ENCODE measurements at places on chromosomes 5 and 9.
A peak's percentile ranks its signal among the peaks of the same experiment; 100 is the strongest.

- peak; percentile 92 for DNase-seq
Measured at GRCh38 chr5:124583469-124584350, 162.7 kb downstream of the ZNF608 start.

- no peak for DNase-seq
Measured at GRCh38 chr9:33289936-33290246, 425 bp upstream of the NFX1 start.

- DNase-seq: no peak
Measured at GRCh38 chr5:32143617-32144377, 30.3 kb downstream of the GOLPH3 start.

- DNase-seq: no peak
Measured at GRCh38 chr5:111848476-111848875, 91.5 kb upstream of the NREP start.

DNA sequence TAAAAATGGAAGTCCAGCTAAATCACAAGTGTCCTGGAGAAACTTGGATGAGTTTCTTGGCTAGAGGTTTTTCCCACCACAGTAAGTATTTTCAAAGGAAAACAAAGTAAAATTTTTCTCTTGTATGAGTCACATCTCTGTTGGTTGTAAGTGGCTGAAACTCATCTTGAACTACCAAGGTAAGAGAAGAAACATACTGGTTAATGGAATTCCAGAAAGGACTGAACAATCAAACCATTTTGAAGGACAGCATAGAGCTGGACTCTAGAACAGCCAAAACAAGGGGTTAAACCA lies 102.8 kb upstream of the CDKN2B start:
- DNase-seq: peak; percentile 89

DNA sequence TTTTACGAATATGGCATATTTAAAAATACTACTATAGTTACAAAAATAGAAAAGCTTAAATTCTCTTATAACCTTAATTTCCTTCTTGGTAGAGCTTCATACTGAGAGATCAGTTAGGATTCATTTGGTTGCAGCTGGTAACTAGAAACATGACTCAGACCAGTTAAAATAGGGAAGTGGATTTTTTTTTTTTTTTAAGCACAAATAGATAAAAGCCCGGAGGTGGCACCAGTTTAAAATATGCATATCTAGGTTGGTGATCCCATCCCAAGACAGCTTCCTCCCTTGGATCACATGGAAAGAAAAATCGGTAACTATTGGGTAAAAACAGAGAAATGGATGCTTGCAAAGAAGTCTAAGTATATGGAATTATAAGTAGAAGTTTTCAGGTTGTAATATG lies 1634.3 kb downstream of the MAT2B start:
- DNase-seq: no peak

- DNase-seq: peak; percentile 92
Measured at GRCh38 chr5:105931881-105932421, 1738.8 kb downstream of the EFNA5 start.

GRCh38 chr5:148221508-148221907 lies 16.8 kb upstream of the MARCOL start:
- no peak for DNase-seq

DNA sequence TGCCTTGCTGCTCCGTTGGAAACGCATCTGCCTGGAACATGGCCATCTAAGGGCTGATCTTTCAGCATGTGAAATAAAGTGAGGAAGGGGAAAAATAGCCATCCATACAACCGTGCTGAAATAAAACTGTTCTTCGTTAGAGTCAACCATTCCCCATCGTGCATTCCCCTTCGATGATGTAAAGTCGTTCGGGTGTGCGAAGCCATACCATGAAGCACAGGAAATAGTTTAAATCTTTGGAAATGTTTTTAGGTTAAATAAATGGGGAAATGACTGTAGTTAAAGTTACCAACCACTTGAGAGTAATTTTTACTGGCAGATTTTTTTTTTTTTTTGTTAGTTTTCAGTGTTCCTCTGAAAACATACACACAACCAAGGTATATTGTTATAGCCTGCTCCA lies 302.5 kb downstream of the SH3GL2 start:
- DNase-seq: no peak

GRCh38 chr9:97572196-97572891 lies 60.8 kb downstream of the TSTD2 start:
- DNase-seq: no peak

DNA sequence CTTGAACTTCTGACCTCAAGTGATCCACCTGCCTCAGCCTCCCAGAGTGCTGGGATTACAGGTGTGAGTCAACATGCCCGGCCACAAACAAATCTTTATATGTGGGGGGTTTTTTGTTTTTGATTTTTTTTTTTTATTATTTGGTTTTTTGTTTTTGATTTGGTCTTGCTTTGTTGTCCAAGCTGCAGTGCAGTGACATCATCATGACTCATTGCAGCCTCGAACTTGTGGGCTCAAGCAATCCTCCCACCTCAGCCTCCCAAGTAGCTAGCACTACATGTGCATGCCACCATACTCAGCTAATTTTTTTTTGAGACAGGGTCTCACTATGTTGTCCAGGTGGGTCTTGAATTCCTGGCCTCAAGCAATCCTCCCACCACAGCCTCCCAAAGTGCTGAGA lies 42.4 kb downstream of the ALDH7A1 start:
- DNase-seq: peak; percentile 8

DNA sequence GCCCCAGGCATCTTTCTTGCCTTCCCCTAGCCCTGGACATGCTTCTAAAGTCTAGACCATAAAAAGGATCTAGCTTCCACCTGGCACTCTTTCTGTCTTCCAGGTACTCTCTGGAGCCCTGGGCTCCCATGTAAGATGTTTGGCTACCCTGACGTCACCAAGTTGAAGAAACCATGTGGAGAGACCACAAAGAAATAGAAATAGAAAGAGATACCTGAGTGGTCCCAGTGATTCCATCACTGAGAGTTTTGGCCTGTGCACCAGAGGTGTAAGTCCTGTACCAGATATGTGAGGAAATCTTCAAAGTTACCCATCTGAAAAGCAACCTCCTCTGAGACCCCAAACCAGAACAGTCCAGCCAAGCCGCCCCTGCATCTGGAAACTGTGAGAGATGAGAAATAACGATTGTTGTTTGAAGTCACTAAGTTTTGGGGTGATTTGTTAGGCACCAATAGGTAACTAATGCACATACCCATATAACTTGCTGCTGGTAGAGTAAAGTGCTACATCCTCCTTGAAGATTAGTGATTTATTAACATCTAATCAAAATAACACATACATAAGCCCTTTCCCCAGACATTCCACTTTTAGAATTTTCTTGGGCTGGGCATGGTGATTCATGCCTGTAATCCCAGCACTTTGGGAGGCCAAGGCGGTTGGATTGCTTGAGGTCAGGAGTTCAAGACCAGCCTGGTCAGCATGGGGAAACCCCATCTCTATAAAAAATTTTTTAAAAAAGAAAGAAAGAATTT lies 85.7 kb upstream of the LHFPL2 start:
- DNase-seq: no peak

DNA sequence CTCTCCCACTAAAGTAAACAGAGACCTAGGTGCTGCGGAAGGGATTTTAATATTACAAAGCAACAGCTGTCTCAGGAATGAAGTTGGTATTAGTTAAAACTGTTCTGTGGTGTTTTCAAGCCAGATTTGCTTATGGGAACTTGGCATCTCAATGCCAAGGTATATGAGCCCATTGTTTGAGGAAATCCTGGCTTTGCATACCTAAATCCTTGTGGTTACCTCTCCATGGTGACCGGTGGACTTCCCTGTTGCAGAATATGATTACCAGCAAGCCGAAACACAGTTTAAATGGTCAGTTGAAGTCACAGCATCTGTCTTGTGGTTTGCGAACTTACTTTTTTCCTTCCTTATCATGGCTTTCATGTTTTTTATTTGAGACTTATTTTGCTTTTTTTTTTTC lies 62.3 kb upstream of the TXNDC8 start:
- DNase-seq: no peak

- no peak for DNase-seq
Measured at GRCh38 chr5:142939884-142940283, 169.7 kb downstream of the ARHGAP26 start.

DNA sequence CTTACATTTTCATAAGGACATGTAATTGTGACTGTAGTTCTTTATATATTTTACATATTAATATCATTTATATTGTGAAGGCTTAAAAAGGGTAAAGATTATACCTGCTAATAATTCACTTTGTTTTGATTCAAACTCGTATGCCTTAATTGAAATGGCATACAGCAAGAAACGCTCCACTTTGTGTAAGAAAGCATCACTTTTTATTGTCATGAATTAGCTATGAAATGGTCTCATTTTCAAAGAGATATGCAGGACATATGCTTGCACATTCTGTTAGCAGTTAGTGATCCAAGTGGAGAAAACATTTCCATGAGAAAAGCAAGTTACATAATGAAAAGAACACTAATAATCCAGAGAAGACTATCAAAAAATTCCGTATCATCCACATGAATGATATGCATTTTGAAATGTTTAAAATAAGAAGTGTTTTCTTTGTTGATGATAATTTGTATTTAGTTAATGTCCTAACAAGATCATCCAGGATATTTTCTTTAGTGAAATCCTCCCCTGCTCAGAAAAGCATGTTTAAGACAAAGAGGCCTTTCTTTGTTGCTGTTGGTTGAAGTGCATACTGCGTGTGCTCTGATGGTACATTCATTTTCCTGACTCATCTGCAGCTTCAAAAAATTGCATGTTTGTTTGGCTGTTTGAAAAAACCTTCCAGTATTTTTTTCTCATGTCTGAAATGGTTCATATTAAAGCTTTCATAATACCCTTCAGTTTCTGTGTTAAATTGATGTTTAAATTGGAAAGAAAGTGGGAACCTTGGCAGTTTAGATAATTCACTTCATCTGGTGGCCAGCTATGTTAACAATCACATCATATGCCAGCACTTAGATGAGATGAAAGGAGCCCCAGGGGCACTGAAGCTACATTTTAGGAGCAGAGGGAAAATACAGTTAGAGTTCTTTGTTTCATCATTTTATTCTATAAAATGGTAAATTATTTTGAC lies 242.2 kb downstream of the CSNK1G3 start:
- peak; percentile 69 for DNase-seq

- DNase-seq: no peak
Measured at GRCh38 chr5:57551251-57551650, 68.6 kb upstream of the ACTBL2 start.

- DNase-seq: no peak
Measured at GRCh38 chr5:137437774-137438173, 61.4 kb downstream of the SPOCK1 start.

GRCh38 chr9:17900606-17901005 lies 321.7 kb downstream of the SH3GL2 start:
- DNase-seq: no peak

DNA sequence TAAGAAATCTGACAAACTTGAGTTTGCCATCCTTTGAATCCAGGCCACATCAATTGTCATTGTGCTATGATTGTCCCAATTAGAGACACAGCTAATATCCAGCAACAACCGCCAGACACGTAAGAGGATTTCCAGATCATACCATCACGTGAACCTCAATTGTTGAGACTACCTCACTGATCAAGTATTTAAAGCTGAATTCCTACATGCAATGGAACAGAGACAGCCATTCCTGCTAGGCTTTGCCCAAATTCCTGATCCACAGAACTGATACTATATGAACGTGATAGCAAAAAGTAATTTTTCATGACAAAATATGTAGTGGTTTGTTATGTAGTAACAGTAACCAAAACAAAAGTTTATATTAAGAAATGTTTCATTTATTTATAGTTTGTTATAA lies 657.7 kb downstream of the PRR16 start:
- peak; percentile 2 for DNase-seq

DNA sequence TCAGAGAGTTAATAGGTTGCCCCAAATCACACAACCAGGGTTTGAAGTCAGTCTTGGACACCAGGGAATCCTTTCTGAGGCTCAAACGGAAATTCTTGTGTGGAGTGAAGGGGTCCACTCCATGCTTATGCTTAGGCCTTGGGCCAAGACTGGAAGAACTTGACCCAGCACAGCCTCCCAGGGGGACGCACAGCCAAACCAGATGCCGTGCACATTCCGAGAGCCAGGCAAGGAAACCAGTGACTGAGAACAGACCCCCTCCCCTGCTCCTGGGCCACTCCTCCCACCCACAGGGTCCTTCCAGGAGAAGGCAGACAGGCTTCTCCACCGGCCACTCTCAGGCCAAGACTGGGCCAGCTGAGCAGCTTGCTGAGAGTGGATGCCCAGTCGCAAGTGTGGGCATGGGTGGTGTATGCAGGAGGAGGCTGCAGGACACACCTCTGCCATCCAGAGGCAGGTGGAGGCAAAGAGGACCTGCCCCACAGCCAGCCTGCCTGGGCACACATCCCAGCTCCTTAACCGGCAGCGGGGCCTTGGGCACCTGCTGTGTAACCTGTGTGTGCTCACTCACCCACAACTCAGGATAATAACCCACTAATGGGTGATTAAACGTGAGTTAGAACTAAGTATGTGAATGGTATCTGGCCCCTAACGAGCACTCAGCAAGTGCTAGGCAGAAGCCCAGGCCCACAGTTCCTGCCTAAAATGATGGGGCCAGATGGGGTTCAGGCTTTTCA lies 38.0 kb downstream of the NIPAL4 start:
- DNase-seq: no peak

GRCh38 chr9:76395381-76395780 lies 1.2 kb upstream of the RFK start:
- DNase-seq: no peak

- no peak for DNase-seq
Measured at GRCh38 chr5:166163996-166164610, 2127.3 kb upstream of the WWC1 start.

DNA sequence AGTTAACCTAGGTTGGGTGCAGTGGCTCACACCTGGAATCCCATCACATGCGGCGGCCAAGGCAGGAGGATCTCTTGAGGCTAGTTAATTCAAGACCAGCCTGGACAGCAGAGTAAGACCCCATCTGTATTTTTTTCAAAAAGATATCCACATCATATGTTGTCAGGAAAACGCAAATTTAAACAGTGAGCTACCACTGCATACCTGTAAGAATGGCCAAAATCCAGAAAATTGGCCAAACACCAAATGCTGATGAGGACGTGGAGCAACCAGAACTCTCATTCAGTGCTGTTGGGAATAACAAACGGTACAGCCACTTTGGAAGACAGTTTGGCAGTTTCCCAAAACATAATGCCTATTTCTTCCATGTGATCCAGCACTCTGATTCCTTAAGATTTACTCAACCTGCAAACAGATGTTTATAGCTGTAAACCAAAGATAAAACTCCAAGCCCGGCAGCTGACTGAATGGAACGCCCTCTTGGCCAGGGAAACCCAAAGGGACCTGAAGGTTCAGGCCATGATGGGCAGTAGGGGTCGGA lies 12.4 kb downstream of the CEL start:
- peak; percentile 47 for DNase-seq

DNA sequence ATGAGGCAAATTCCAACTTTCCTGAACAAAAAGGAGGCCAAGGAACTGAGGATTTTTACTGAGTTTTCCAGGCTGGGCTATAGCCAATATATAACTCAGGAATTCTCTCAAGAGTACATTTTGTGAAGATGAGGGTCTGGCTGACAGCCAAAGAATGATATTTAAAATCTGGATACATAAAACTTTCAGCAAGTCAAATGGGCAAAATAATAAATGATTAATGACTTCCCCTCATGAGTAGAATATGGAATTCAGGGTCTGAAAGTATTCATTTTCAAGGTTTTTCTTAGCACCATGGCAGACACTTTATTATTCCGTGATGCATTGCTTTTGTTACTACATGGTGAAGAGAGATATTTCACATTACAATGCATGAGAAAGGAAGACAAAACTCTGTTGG lies 7.8 kb downstream of the FAM81B start:
- no peak for DNase-seq
